ENCODE measurements at places on chromosomes 2 and 18. TPM values are rescaled to one million over a fixed set of nuclear protein-coding genes. Genes with fewer than 3 reads are reported as not detected.

GRCh38 chr2:203623661-203624060, 82.8 kb upstream of the CD28 start:
- DNase-seq: peak; percentile 20

The COL4A3 gene
- 0.34 TPM for total RNA-seq

DNA sequence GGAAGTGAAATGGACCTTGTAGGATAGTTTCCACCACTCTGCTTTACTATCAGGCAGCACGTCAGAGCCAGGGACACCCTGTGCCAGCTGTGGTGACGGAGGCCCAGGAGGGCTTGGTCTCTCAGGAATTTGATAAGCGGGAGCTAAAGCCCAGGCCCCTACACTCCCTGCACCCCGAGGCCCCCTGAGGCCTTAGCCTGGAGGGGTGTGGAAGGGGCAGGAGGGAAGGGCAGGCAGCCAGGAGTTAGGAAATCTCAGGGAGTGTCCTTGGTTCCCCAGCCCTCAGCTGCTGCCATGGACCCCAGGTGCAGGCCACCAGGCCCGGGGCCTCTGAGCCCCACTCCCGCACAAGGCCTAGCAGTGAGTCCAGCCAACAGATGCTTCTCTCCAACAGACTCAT, 38.2 kb downstream of the PDIA6 start:
- DNase-seq: no peak

The GRHL1 gene
- total RNA-seq: 1.2 TPM

The TMEM169 gene
- 0.11 TPM for total RNA-seq

The CDH2 gene
- 0.25 TPM for total RNA-seq

- no peak for DNase-seq
Measured at GRCh38 chr2:12636837-12637581, 79.7 kb upstream of the TRIB2 start.

The ARHGAP15 gene
- not detected for total RNA-seq

DNA sequence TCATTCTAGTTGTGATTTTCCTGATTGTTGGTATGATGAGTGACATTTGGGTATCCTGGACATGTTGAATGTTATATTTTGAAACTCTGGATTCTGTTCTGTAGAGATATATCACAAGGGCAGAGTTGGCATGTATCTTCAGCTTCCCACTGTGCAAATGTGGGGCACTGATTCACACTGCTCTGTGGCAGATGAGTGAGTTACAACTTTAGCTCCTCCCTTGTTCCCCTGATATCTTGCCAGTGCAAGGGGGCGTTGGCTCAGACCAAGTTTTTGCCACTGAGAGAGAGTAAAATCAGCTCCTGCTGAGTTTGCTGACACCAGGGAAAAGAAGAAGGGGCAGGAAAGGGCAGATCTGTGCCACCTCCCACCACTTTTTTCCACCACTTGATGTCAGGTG, 199.6 kb upstream of the MMADHC start:
- DNase-seq: no peak

The DCC gene
- total RNA-seq: not detected

GRCh38 chr18:46097431-46097800, 680 bp downstream of the ATP5F1A start:
- no peak for DNase-seq

GRCh38 chr2:173288561-173288960, 66.1 kb upstream of the CDCA7 start:
- DNase-seq: peak; percentile 49

The STRN gene
- total RNA-seq: 24.3 TPM

GRCh38 chr2:127199223-127199622, 20.9 kb downstream of the CYP27C1 start:
- no peak for DNase-seq

- no peak for DNase-seq
Measured at GRCh38 chr2:88114889-88115288, 13.0 kb downstream of the FABP1 start.

DNA sequence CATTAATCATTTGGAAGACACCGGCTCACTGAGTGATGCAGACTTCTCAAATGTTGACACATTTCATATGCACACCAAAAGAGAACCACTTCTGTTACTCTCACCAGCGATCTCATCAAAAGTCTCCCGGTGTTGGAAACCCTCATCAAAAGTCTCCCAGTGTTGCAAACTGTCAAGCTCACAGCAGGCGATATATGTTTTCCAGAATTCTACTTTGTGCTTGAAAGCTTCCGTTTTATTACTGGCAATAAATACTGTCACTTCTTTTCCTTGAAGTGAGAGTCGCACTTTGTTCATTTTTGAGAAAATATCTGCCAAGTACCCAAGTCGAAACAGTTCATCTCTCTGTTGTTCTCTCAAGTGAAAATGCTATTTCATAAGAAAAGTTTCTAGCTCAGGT, 20.5 kb downstream of the MLPH start:
- DNase-seq: no peak

Measured in foreskin keratinocyte (primary cell).